HCT116 (cell line): ENCODE measurements at places on chromosomes 7 and 10. TPM values are rescaled to one million over a fixed set of nuclear protein-coding genes. Genes with fewer than 3 reads are reported as not detected.
A peak's percentile ranks its signal among the peaks of the same experiment; 100 is the strongest.

DNA sequence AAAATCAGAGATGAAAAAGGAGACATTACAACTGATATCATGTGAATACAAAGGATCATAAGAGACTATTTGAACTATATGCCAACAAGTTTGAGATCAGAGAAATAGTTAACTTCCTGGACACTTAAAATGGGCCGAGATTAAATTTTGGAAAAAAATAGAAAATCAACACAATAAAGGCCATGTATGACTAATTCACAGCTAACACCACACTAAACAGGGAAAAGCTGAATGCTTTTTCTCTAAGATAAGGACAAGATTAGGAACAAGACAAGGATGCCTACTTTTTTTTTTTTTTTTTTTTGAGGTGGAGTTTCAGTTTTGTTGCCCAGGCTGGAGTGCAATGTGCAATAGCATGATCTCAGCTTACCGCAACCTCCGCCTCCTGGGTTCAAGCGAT is 151.4 kb upstream of the MAGI2 start:
- DNase-seq: no peak

GRCh38 chr10:54613162-54613561 is 187.9 kb downstream of the PCDH15 start:
- no peak for DNase-seq

GRCh38 chr7:84228526-84228925 is 33.9 kb upstream of the SEMA3A start:
- DNase-seq: no peak

DNA sequence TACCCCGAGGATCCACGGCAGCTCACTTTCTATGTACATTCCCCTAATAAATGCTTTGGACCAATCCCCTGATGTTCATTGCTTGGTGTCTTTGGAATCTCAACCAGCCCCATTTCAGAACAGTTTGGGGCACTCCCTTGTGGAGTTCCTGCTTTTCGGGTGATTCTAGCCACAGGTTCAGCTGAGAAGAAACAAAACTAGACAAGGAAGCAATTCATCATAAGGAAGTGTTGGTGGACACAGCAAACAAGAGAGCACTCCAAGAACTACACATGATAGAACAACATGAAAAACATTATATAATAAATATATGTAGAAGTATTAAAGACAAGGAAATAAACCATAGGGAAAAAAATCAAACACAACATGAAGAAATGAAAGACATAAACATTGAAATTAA is 6.0 kb upstream of the CCDC136 start:
- no peak for DNase-seq

- DNase-seq: peak; percentile 27
These were observed 118.2 kb downstream of the JAZF1 start for GRCh38 chr7:28062197-28062991.

GRCh38 chr7:2558629-2559282 is at the start of gene IQCE:
TSS of gene IQCE (plus strand) at chr7:2558979. CDS start at chr7:2559182, 203 bp downstream.
- peak; percentile 73 for DNase-seq

Gene SPDYE5
- not detected for total RNA-seq
